IMR-90 (cell line): ENCODE measurements at places on chromosomes 6 and 20.

DNA sequence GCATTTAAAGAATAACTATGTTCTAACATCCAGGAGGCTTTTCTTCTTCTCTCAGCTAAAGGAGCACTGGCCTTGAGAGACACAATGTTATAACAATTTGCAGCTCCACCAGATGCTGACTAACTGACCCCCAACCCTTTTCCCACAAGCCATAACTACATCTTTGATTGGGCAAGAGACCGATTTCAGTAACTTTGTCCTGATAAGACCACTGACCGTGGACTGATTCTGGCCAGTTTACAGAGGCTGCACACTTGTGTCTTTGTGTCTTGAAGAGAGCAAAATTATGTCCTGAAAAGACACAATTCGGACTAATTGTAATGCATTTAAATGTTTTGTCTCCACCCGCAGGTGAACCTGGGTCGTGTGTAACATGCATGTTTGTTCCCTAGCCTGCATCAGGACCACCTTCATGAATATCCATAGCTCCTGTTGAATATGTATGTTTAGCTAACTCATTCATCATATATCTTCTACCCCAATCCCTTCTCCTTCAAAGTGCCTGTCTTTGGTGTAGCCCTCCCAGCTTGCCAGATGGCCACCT lies 22.3 kb downstream of the ABRACL start:
- H3K27ac ChIP-seq, result no peak overlapping the region
- no peaks in the 10 kb centered on the region for H3K36me3 ChIP-seq
- peaks cover 18% of the 10 kb centered on the region for H3K27me3 ChIP-seq
- H3K4me3 ChIP-seq, result no peak overlapping the region
- DNase-seq, result no peak

GRCh38 chr6:23775127-23775526 lies 350.9 kb upstream of the NRSN1 start:
- H3K27ac ChIP-seq, result no peak overlapping the region
- no peak overlapping the region for H3K4me3 ChIP-seq
- no peaks in the 10 kb centered on the region for H3K4me1 ChIP-seq
- DNase-seq, result no peak
- no peaks in the 10 kb centered on the region for H3K27me3 ChIP-seq
- H3K36me3 ChIP-seq, result no peaks in the 10 kb centered on the region

- peak; percentile 17 for DNase-seq
- H3K27ac ChIP-seq, result no peak overlapping the region
- peaks cover 5% of the 10 kb centered on the region for H3K27me3 ChIP-seq
- H3K4me3 ChIP-seq, result no peak overlapping the region
- H3K4me1 ChIP-seq, result peaks cover 8% of the 10 kb centered on the region
- H3K36me3 ChIP-seq, result peaks cover 2% of the 10 kb centered on the region
Measured at GRCh38 chr6:161011492-161012480, 20.2 kb downstream of the MAP3K4 start.

GRCh38 chr20:7496394-7496991 lies 443.8 kb downstream of the HAO1 start:
- no peaks in the 10 kb centered on the region for H3K27me3 ChIP-seq
- H3K4me1 ChIP-seq, result no peaks in the 10 kb centered on the region
- no peaks in the 10 kb centered on the region for H3K36me3 ChIP-seq
- H3K27ac ChIP-seq, result no peak overlapping the region
- DNase-seq, result no peak
- H3K4me3 ChIP-seq, result no peak overlapping the region

DNA sequence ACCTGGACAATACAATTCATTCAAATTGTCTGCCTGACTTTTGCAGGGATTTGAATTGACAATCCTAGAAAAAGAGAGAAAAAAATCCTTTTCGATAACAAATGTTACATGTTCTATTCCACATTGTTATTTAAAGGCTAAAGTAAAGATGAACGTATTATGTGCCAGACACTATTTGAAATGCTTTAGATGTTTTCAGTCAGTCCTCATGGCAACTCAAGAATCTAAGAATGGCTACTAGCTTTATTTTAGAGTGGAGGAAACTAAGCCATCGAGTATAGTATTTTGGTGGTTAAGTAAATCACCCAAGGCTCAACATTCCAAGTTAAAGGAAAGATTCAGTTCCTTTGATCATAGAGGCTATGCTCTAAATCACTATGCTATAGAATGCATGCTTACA lies 558.6 kb upstream of the MAN1A1 start:
- no peaks in the 10 kb centered on the region for H3K4me1 ChIP-seq
- DNase-seq, result no peak
- no peak overlapping the region for H3K27ac ChIP-seq
- no peaks in the 10 kb centered on the region for H3K36me3 ChIP-seq
- no peak overlapping the region for H3K4me3 ChIP-seq
- H3K27me3 ChIP-seq, result no peaks in the 10 kb centered on the region
